ENCODE measurements at places on chromosomes 4 and X. TPM values are rescaled to one million over a fixed set of nuclear protein-coding genes. Genes with fewer than 3 reads are reported as not detected.

The CLCN4 gene
- 7.4 TPM for total RNA-seq

The BOD1L1 gene
- total RNA-seq = 32.0 TPM

The TFE3 gene
- 16.4 TPM for total RNA-seq

The ETNPPL gene
- not detected for total RNA-seq

The CITED1 gene
- 0.38 TPM for total RNA-seq

The APOO gene
- 7.7 TPM for total RNA-seq

The JADE3 gene
- 9.8 TPM for total RNA-seq

The FGD1 gene
- total RNA-seq = 2.0 TPM

The RASGEF1B gene
- 0.09 TPM for total RNA-seq

The TMEM144 gene
- total RNA-seq = 6.4 TPM

The RAI2 gene
- 0.09 TPM for total RNA-seq

The PARM1 gene
- 0.47 TPM for total RNA-seq

Data from endothelial cell of coronary artery (primary cell).